ENCODE measurements at places on chromosomes 11 and 22. TPM values are rescaled to one million over a fixed set of nuclear protein-coding genes. Genes with fewer than 3 reads are reported as not detected.

The TUB gene
- 28.6 TPM for total RNA-seq

The KRTAP5-10 gene
- total RNA-seq, result not detected

The MGAT3 gene
- total RNA-seq, result 2.2 TPM

The PKP3 gene
- 36.6 TPM for total RNA-seq

The SBF1 gene
- 48.2 TPM for total RNA-seq

DNA sequence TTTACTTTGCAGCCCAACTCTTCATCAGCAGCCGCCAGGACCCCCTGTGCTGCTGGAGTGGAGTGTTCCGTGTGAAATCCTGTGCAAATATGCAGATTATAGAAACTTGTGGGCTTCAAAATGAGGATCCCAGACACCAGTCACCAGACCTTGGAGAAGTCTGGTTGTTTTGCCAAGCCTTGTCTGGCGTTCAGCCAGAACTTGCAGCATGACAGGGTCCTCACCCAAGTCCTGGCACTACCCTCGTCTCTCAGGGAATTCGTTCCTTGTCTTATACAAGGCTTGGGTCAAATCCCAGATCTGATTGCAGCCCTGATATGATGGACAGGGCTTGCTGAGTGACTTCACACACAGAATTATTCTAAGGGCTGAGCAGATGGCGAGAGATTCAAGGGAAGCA is 18.9 kb downstream of the SHISAL1 start:
- no peak for DNase-seq

DNA sequence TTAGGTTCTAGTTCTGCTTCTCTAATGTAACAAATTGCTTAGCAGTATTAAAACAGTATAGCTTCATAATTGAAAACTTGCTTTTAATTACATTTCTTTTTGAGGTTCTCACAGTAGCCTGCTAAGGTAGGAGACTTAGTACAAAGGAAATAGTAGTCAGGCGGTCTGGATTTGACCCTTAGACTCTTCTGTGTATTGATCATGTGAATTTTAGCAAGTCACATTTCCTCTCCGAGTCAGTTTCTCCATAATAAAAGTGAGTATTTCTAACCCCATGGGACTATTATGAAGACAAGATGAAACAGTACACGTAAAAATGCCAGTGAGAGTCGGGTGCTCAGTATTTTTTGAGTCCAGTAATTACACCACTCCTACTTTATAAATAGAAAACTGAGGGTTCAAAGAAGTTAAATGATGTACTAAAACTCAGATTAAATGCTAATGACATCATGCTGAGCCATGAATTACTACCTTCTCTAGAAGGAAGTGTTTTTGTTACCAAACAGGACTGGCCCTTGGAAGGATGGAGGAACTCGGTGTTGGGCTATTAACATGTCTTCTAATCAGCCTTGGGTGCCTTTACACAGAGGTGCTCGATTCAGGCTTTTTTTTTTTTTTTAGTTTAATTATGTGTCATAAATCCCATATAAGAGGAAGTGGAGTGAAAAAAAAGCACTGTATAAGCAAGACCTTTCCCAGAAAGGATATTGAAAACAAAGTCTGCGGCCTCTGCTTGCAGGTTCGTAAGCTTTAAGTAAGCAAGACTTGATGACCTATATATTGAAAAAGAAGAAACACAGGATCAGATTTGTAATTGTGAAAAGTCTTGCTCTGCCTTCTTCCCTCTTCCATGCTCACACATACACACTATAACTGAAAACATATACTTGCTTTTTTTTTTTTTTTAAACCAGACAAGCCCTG is 109.0 kb downstream of the EMSY start:
- DNase-seq, result peak; percentile 33

DNA sequence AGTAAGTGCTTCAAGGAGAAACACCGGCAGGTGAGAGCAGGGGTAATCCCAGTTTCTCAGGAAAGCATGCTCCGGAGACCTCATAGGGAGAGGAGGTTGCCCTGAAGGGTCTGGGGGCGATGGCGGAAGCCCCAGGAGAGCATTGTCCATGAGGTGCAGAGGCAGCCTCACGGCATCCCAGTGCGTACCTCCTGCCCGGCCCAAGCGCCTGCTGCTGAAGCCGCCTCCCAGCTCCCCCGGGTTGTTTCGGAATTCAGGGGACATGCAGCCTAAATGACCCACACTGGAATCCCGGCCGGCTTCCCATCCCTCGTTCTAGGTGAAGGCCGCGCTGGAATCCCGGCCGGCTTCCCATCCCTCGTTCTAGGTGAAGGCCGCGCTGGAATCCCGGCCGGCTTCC is 2.7 kb downstream of the ZBED4 start:
- no peak for DNase-seq

DNA sequence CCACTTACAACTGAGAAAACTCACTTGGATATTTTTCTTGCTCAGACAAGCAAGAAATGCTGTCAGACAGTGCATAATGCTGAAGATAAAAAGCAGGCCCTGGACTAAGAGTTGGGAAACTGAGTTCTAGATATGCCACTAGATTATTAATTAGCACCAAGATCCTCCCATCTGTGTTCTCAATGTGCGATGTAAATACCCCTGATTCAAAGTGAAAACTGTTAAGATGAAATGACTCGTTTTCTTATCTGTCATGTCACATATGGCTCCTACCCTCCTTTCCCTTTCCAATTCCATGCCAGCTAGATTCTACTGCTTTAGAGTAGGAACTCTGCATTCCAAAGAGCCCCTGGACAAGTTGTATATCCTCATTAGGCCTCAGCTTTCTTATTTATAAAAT is 88.9 kb upstream of the CLNS1A start:
- DNase-seq, result peak; percentile 3

GRCh38 chr11:8806974-8807373 is 104.0 kb upstream of the AKIP1 start:
- DNase-seq, result no peak

DNA sequence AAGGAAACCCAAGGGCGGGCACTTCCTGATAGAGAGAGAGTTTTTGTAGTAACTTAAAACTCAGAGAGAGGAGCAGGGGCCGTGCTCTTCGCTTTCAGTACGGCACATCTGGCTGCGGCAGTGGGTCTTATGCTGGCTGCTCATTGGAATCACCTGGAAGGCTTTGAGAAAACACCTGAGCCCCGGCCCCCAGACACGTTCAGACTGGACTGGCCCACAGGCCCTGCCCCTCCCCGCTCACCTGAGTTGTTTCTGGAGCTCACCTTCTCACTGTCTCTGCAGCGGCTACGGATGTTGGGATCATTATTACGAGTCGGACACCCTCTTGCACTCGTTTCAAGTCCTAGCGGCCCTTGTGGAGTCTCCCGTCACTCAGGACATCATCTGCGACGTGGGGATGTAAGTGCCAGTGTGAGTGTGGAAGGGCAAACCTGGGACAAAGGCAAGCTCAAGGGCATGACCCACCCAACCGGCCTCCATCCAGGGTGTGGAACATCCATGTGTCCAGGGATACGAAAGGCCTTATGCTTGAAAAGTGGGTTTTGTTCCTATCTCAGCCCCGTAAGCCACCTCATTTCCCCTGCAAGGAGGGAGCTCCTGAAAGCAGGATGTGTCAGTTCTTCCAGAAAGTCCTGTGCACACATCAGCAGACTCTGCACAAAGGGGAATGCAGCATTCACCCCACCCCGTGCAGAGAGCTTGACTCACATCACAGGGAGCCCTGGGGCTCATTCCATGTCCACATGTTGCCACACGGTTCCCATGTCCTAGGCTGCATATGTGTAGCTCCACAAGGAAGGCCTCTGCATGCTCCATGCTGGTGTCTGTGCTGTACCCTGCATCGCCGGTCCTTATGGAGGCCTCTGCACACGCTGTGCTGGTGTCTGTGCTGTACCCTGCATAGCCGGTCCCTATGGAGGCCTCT is 5.4 kb downstream of the NADSYN1 start:
- peak; percentile 49 for DNase-seq

- peak; percentile 6 for DNase-seq
Observed at GRCh38 chr11:80167766-80168165, 726.9 kb upstream of the TENM4 start.

- no peak for DNase-seq
Observed at GRCh38 chr22:49513358-49513851, 314.3 kb downstream of the BRD1 start.

DNA sequence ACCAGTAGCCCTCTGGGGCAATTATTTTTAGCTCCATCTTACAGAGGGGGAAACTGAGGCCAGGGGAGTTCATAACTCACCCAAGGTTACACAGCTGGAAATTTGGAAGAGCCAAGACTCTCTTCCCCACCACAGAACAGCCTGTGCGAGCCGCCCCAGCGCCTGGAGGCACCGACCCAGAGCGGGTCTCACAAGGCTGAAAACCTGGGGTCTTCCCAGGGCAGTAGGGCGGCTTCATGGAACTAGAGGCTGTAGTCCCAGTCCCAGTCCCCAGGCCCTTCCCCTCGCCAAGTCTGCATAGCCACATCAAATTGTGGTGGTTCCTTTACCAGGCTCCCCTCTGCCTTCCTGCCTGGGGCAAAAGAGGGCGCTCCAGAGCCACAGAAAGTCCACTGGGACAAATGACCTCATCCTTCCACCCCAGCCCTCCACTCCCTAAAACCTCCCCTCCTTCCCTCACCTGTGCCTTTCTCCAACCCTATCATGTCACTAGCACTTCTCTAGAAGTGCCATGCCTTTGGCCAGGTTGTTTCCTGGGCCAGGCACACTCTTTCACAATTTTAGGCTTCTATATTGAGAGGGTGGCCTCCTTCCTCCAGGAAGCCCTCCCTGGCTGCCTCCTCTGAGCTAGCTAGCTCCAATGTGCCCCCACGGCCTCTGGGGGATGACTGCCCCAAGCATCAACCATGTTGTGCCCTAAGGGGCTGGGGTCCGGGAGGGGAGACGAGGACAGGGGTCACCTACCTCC is 15.2 kb upstream of the CDC42EP1 start:
- peak; percentile 68 for DNase-seq

GRCh38 chr22:25200967-25201366 is 1.3 kb downstream of the CRYBB3 start:
- no peak for DNase-seq

DNA sequence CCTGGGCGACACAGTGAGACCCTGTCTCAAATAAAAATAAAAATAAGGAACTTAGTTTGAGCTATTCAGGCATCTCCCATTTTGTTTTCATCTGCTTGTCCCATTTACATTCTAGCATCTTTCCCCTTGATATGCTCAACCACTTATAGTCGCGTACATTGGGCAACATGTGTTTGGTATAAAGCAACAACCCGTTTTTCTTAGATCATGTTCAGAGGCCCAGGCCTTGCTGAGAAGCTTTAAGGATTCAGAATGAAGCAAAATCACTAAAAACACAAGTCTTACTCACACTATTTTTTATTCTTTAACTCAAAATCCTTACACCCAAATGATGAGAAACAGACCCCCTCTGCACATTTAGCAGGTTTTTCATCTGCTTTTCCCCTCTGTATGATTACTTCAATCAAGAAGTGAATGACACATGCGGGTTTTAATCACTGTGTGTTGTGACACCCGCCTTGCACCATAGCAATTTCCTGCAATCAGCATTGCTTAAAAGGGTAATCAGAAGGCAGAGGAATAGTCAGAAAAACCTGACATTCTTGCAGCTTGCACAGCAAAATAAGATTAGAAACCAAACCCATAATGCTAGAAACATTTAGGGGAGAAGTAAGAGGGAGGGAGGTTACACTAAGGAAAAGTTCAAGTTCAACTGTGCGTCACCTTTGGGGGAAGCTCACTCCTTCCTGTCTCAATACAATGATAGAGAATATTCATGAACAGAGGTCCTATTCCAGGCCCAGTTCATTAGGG is 25.9 kb downstream of the ALG9 start:
- peak; percentile 75 for DNase-seq

GRCh38 chr11:77205467-77206263 is 77.6 kb downstream of the MYO7A start:
- DNase-seq, result no peak

- no peak for DNase-seq
Observed at GRCh38 chr11:44307340-44308099, 2.4 kb downstream of the ALX4 start.

DNA sequence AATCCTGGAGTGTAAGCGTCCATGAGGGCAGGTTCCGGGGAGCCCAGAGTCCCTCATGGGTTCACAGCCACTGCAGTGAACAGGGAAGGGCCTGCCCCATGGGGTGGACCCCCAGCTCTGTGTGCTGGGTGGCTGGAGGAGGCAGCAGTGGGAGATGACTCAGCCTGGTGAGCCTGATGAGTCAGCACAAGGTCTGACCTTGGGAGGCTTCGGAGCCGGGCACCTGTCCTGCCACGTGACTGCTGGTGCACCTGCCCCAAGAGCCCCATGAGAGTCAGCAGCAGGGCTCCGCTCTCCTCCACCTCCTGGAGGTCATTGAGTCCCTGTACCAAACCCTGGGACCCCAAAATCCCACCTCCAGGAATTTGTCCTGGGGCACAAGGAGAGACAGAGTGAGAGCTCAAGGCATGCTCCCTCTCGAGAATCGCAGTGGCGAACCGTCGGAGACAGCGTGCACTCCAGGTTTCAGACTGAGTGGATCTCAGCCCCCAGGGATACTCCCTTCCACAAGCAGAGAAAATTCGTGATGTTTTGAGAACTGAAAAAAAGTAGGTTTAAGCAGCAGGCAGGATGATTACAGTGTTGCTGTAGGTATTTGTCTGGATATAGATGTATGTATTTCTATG is 1221.7 kb downstream of the BRD1 start:
- no peak for DNase-seq

GRCh38 chr11:10605941-10606381 is 37.5 kb upstream of the LYVE1 start:
- peak; percentile 95 for DNase-seq

GRCh38 chr11:33828604-33829429 is 54.5 kb upstream of the FBXO3 start:
- no peak for DNase-seq

DNA sequence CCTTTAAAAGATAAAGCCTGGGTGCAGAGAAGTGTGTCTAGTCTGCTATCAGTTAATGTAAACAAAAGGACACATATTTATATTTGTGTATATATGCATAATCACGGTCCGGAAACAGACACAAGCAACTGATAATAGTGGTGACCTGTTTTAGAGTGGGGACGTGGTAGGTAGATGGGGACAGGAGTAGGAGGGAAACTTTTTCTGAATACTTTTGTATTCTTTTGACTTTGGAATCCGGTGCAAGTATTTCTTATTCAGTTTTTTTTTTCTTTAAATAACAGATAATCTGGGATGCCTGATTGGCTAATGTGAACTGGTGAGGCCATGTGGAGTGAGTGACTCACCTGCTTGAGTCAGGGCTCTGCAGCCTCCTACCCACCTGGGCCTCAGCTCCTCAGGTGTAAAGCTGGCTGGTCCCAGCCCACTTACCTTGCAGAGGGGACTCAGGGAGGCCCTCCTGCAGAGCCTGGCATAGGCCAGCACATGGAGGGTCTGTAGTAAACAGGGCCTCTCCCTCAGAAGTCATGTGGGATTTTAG is 15.3 kb downstream of the MICAL2 start:
- no peak for DNase-seq

DNA sequence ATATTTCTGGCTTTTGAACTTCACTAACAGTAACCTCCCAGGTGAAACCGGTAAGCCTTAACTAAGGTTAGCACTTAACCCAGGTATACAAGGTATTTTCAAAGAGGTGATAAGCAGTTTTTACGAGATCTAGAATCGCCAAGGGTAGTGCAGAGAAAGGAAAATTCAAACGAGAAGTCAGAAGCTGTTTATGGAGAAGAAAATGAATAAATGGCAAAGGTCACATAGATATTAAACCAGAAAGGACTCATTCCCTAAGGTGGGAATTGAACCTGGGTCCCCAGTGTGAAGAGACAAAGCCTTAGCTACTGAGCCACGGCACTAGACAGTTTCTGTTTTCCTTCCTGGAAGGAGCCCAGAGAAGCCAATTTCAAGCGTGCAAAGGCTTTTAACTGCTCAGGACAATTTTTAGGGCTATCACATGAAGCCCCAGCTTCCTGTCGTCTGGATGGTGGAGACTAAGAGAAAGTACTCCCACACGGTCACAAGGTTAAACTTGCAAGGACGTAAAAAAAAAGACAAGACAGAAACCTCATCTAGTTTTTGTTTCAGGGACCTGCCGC is 5.7 kb upstream of the C1QTNF6 start:
- DNase-seq, result peak; percentile 49

- no peak for DNase-seq
Observed at GRCh38 chr22:20131859-20132685, 468 bp downstream of the ZDHHC8 start.

Measured in umbilical cord (tissue), 2 donors.